Activated CD4-positive, alpha-beta T cell treated with anti-CD3 and anti-CD28 coated beads, Interleukin-2, amount 50 U/mL, for 1 hour (primary cell): ENCODE measurements at places on chromosomes 6 and 20.

GRCh38 chr6:139144490-139145085, 9.7 kb downstream of the HECA start:
- no peak for DNase-seq

DNA sequence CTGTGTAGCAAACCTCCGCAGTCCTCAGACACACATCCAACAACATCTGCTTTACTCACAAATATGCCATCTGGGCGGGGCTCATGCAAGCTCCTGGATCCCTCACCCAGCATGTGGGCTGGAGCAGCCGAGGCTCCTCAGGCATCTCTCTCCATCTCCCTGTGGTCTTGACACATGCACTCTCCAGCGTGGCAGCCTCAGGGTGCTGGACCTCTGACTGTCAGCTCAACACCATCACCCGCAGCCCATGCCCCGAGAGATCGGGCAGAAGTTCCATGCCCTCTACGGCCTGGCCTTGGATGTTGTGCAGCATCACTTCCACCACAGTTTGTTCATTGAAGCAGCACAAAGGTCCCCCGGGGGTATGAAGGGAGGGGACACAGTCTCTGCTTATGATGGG, 32.6 kb upstream of the CD93 start:
- no peak for DNase-seq

DNA sequence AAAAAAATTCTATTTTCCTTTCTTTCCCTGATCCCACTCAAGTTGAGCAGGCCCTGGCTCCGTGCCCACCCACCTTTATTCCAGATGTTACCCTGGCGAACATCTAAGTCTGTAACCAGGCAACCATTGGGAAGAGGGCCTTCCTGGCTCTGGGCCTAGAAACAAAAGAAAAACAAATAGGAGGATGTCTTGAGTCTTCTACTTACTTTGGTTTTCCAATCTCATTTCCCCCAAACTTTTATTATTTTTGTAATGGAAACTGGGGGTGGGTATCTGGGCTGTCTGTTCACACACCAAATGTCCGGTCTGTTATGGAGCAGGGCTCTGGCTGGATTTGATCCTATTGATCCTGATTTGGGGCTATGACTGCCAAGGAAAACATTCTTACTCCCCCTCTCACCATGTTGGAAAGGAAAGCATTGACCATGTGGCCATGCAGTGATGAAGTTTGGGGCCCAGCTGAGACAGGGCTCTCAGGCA, 744.1 kb downstream of the DHX35 start:
- DNase-seq, result no peak

- DNase-seq, result no peak
Measured at GRCh38 chr20:60038400-60039008, 80.3 kb downstream of the CDH26 start.

DNA sequence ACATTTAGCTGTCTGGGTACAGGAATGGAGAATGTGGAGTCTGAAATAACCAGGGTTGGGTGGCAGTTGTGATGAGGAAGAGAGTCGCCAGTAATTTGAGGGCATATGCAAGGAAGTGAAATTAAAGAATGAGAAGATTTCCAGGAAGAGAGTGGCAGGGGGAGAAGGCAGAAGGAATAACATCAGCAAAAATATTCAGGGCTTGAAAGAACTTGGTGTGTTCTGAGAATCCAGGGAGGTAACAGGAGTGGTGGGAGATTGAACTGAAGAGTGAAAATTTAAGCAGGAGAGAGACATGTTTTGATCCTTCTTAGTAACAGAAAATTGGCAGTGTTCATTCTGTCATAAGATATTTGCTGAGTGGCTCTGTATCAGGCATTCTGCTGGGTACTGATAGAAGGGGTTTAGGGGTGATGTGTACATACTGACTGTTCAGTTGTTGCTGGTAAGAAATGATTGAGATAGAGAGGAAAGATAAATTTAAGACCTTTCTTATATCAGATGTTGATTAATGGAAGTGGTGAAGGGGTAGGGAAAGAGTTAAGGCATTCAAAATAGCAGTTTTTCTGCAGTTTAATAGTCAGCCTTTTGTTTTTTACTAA, 54.7 kb downstream of the PHF20 start:
- no peak for DNase-seq

GRCh38 chr6:33710296-33711121, 991 bp downstream of the UQCC2 start:
- no peak for DNase-seq

- no peak for DNase-seq
Measured at GRCh38 chr6:12661432-12662089, 55.0 kb upstream of the PHACTR1 start.

GRCh38 chr6:160837146-160837545, 135.1 kb downstream of the PLG start:
- no peak for DNase-seq

DNA sequence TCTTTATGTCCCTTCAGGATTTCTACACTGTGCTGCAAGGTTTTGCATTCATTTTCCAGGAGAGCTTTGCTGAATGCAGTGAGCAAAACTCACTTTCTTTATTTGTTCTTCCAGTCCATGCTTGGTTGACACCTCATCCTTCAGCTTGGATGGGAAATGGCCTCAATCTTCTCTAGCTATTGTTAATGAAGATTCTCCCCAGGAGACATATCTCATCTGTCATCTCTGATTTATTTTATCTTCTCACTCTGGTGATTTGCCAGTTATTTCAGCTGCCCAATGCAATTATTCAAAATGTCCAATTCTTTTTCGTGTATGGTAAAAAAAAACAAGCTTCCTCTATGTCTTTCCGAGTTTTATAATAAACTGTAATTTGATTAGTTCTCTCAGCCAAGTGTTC, 77.9 kb upstream of the PAK5 start:
- no peak for DNase-seq

- no peak for DNase-seq
Measured at GRCh38 chr6:114284281-114284680, 58.5 kb downstream of the HS3ST5 start.

GRCh38 chr6:106116125-106116832, 30.1 kb downstream of the PRDM1 start:
- DNase-seq, result no peak

DNA sequence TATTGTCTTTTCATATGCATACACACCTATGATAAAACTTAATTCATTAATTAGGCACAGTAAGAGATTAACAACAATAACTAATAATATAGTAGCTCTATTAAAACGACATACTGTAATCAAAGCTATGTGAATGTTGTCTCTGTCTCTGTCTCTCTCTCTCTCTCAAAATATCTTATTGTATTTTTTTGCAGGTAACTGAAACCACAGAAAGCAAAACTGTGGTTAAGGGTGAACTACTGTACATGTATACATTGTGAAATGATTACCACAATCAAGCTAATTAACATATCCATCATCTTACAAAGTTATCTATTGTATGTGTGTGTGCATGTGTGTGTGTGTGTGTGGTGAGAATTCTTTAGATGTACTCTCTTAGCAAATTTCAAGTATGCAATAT, 242.0 kb upstream of the RSPO3 start:
- DNase-seq, result no peak
